ENCODE measurements at places on chromosomes 11 and 22. TPM values are rescaled to one million over a fixed set of nuclear protein-coding genes. Genes with fewer than 3 reads are reported as not detected.

Gene TMEM86A
- total RNA-seq: 0.25 TPM

Gene NRIP3
- total RNA-seq: 0.62 TPM

GRCh38 chr11:100336873-100337272 lies 350.2 kb upstream of the ARHGAP42 start:
- DNase-seq: no peak

DNA sequence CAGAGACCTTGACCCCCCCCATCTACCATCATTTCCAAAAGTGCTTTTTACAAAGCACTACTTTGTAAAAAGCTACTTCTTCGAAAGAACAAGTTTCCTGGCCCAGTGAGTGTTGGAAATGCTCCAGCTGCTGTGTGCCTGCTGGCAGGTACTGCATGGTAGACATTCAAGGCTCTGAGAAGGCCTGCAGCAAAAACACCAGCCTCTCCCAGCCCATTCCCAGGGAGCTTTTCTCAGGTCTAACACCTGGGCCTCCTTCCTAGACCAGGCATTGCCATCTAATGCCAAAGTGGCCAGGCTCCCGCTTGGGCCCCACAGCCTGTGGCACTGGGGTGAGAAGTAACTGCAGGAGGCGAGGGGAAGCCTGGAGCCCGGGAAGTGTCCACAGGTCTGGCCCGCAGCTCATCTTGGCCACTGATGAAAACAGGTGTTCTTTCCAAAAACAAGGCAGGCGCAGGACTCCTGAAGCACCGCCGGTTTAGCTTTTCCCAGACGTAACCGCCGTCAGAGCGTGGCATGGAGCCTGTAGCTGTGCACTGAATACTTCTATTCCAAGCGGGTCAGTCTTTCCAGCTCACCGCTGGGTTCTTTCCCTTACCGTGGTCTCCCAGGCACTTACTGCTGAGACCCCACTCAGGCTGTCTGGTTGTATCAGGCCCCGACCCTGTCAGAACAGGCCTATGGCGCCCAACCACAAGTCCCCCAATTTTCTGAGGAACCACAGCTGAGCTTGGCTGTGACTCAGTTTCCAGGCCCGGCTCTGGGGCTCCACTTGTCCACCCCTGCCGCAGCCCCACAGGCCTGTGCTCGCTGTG lies 1.2 kb upstream of the TCIRG1 start:
- DNase-seq: no peak

GRCh38 chr11:67667490-67668191 lies 6.8 kb downstream of the ALDH3B2 start:
- DNase-seq: no peak

DNA sequence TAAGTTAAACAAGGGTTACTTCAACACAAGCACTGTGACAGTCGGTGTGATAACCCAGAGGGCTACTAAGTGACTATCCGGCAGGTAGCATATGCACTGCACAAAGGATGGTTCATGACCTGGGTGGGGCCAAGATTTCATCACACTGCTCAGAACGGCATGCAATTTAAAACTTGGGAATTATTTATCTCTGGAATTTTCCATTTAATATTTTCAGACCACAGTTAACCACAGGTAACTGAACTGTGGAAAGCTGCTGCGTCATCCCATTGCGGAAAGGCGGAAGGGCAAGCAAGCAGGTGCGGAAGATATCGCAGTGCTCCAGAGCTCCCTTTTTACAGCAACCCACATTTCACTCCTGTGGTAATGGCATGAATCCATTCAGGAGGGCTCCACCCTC lies 540.8 kb downstream of the INSC start:
- DNase-seq: no peak

GRCh38 chr11:121282886-121283502 lies 9.6 kb upstream of the SC5D start:
- DNase-seq: no peak

GRCh38 chr11:3655547-3655946 lies 10.6 kb downstream of the ART1 start:
- no peak for DNase-seq

- DNase-seq: peak; percentile 31
Observed at GRCh38 chr11:82864268-82864667, 36.0 kb downstream of the PRCP start.

- no peak for DNase-seq
Observed at GRCh38 chr11:78354408-78355308, 63.0 kb downstream of the GAB2 start.

All from activated CD4-positive, alpha-beta T cell treated with anti-CD3 and anti-CD28 coated beads, Interleukin-2, amount 10 ng/mL, durations not matched to agents 7 days and 5 days (primary cell).